Muscle of leg (tissue), 16 donors: ENCODE measurements at places on chromosomes 2 and 18. TPM values are rescaled to one million over a fixed set of nuclear protein-coding genes. Genes with fewer than 3 reads are reported as not detected.
A peak's percentile ranks its signal among the peaks of the same experiment; 100 is the strongest.

GRCh38 chr2:10558281-10559030 lies 110.3 kb upstream of the ODC1 start:
- H3K4me1 ChIP-seq = peaks cover 36% of the 10 kb centered on the region
- no peak for DNase-seq
- H3K36me3 ChIP-seq = no peaks in the 10 kb centered on the region
- no peak overlapping the region for H3K4me3 ChIP-seq
- no peaks in the 10 kb centered on the region for H3K27me3 ChIP-seq
- H3K27ac ChIP-seq = no peak overlapping the region

GRCh38 chr2:88866756-88867155 lies 175.3 kb downstream of the RPIA start:
- no peaks in the 10 kb centered on the region for H3K27me3 ChIP-seq
- H3K4me3 ChIP-seq = no peak overlapping the region
- H3K4me1 ChIP-seq = no peaks in the 10 kb centered on the region

MAL gene
- 4.4 TPM for polyA plus RNA-seq

DNA sequence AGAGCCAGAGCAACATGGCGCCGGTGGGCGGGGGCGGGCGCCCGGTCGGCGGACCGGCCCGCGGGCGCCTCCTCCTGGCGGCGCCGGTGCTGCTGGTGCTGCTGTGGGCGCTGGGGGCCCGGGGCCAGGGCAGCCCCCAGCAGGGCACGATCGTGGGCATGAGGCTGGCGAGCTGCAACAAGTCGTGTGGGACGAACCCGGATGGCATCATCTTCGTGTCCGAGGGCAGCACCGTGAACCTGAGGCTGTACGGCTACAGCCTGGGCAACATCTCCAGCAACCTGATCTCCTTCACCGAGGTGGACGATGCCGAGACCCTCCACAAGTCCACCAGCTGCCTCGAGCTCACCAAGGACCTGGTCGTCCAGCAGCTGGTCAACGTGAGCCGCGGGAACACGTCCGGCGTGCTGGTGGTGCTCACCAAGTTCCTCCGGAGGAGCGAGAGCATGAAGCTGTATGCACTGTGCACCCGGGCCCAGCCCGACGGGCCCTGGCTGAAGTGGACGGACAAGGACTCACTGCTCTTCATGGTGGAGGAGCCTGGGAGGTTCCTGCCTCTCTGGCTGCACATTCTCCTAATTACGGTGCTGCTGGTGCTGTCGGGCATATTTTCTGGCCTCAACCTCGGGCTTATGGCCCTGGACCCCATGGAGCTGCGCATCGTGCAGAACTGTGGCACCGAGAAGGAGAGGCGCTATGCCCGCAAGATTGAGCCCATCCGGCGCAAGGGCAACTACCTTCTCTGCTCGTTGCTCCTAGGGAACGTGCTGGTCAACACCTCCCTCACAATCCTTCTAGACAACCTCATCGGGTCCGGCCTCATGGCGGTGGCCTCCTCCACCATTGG lies 507 bp downstream of the CNNM4 start:
- peak; percentile 50 for DNase-seq
- H3K36me3 ChIP-seq = no peaks in the 10 kb centered on the region
- peak overlapping the region; percentile 68 for H3K4me3 ChIP-seq
- peak overlapping the region; percentile 65 for H3K27ac ChIP-seq
- peaks cover under 1% of the 10 kb centered on the region for H3K27me3 ChIP-seq
- H3K4me1 ChIP-seq = peaks cover 42% of the 10 kb centered on the region

GRCh38 chr2:53202063-53202462 lies 565.5 kb upstream of the CHAC2 start:
- no peaks in the 10 kb centered on the region for H3K36me3 ChIP-seq
- H3K4me3 ChIP-seq = no peak overlapping the region
- peak; percentile 70 for DNase-seq
- no peaks in the 10 kb centered on the region for H3K4me1 ChIP-seq

GRCh38 chr2:74566076-74566753 lies 11.7 kb downstream of the DOK1 start:
- DNase-seq = no peak
- H3K27me3 ChIP-seq = peaks cover 22% of the 10 kb centered on the region
- H3K4me1 ChIP-seq = no peaks in the 10 kb centered on the region
- no peak overlapping the region for H3K4me3 ChIP-seq
- no peak overlapping the region for H3K27ac ChIP-seq

DNA sequence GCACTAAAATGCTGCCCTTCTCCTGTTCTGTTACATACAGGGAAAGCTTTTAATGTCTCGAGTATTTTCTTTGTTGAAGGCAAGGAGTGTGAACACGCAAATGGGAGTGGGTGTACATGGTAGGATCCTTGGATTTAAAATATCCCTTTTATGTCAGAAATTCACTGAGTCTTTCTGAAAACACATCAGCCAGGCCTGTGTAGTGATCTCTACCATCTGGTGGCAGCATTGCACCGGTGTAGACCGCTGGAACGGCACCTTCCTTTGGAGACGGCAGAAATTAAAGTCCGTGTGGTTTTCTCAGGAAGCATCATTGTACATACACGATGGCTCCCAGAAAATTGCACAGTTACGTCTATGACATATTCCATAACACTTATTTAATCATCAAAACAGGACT lies 515.8 kb downstream of the GALR1 start:
- DNase-seq = peak; percentile 54
- H3K27me3 ChIP-seq = peaks cover 8% of the 10 kb centered on the region
- no peak overlapping the region for H3K4me3 ChIP-seq
- no peak overlapping the region for H3K27ac ChIP-seq

- DNase-seq = no peak
- H3K4me1 ChIP-seq = no peaks in the 10 kb centered on the region
- H3K27ac ChIP-seq = no peak overlapping the region
- no peaks in the 10 kb centered on the region for H3K36me3 ChIP-seq
- H3K4me3 ChIP-seq = no peak overlapping the region
- no peaks in the 10 kb centered on the region for H3K27me3 ChIP-seq
These were observed 12.3 kb upstream of the POLI start for GRCh38 chr18:54257015-54257414.

GRCh38 chr2:24421668-24422067 lies 61.3 kb upstream of the ITSN2 start:
- DNase-seq = peak; percentile 69
- no peaks in the 10 kb centered on the region for H3K36me3 ChIP-seq
- H3K27me3 ChIP-seq = no peaks in the 10 kb centered on the region
- peaks cover 7% of the 10 kb centered on the region for H3K4me1 ChIP-seq
- H3K27ac ChIP-seq = no peak overlapping the region

CD28 gene
- 5.6 TPM for polyA plus RNA-seq

DNA sequence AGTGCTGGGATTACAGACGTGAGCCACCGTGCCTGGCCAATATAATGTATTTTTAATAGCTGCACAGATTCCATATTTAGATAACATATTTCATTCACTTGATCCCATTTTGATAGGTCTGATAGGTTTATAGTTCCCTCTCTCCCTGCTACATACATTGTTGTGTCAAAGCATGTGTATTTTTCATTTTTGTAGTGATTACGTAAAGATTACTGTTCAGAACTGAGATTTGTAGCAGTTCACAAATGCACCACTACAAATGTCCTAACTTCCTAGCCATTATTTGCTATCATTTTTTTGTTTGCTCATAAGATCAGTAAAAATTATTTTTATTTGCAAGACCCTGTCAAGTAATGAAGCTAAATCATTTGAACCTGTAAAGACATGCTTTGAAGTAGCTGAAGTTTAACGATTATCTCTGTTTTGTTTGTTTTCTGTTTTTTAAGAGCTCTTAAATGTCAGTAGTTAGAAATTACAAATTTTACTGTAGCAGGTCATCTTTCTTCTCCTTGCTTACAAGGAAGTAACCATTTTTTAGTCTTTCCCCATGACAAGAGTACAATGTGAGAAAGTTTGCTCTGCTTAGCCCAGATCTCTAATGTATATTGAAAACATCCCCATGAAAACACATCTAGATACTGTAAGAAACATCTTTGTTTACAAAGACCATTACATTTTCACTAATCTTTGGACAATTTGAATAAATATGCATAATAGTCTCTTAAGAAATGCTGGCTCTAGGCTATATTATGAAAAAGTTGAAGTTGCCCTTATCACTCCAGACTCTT lies 54.1 kb downstream of the EML4 start:
- no peaks in the 10 kb centered on the region for H3K27me3 ChIP-seq
- no peak overlapping the region for H3K4me3 ChIP-seq
- H3K36me3 ChIP-seq = peaks cover 2% of the 10 kb centered on the region
- H3K27ac ChIP-seq = no peak overlapping the region
- H3K4me1 ChIP-seq = no peaks in the 10 kb centered on the region

GRB14 gene
- polyA plus RNA-seq = 3.2 TPM

DNA sequence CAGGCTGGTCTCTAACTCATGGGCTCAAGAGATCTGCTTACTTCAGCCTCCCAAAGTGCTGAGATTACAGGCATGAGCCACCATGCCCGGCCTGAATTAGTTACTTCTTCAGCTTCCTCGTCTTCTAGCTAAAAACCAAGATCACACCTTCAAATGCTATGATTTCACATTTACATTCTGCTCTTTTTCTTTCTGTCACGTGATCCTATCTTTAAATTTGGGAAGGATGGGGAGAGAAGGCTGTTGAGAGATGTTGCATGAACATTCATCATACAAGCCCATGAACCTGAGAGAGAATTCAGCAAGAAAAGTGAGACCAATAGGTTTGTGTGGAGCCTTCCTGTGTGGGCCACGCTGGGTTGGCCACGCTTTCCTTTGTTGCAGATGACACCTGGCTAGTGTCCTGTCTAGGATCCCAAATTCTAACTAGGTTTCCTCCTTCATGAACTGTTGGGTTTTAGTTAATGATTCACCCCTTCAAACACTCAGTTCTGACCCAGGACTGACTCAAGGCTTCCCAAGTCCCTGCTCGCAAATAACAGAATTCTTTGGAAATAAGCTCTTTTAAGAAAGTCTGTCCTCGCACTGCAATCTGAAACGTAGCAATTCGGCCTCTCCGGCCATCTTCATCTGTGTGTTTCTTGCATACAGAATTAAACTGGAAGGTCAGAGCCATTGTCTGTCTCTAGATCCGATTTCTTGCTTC lies 57.3 kb upstream of the CREB1 start:
- H3K4me1 ChIP-seq = peaks cover 5% of the 10 kb centered on the region
- no peak for DNase-seq
- no peak overlapping the region for H3K4me3 ChIP-seq
- H3K27ac ChIP-seq = no peak overlapping the region
- no peaks in the 10 kb centered on the region for H3K36me3 ChIP-seq
- H3K27me3 ChIP-seq = no peaks in the 10 kb centered on the region

CCDC85A gene
- 4.5 TPM for polyA plus RNA-seq

TRABD2A gene
- 0.16 TPM for polyA plus RNA-seq

GRCh38 chr2:182824767-182825158 lies 41.7 kb downstream of the FRZB start:
- no peak overlapping the region for H3K4me3 ChIP-seq
- H3K36me3 ChIP-seq = no peaks in the 10 kb centered on the region
- DNase-seq = no peak
- no peak overlapping the region for H3K27ac ChIP-seq
- no peaks in the 10 kb centered on the region for H3K4me1 ChIP-seq

GALNT1 gene
- polyA plus RNA-seq = 77.2 TPM

GRCh38 chr2:239716536-239717318 lies 308.4 kb downstream of the NDUFA10 start:
- peak overlapping the region; percentile 70 for H3K27ac ChIP-seq
- peaks cover 22% of the 10 kb centered on the region for H3K4me1 ChIP-seq
- H3K36me3 ChIP-seq = no peaks in the 10 kb centered on the region
- peak; percentile 90 for DNase-seq
- no peak overlapping the region for H3K4me3 ChIP-seq

LYG2 gene
- polyA plus RNA-seq = not detected

DNA sequence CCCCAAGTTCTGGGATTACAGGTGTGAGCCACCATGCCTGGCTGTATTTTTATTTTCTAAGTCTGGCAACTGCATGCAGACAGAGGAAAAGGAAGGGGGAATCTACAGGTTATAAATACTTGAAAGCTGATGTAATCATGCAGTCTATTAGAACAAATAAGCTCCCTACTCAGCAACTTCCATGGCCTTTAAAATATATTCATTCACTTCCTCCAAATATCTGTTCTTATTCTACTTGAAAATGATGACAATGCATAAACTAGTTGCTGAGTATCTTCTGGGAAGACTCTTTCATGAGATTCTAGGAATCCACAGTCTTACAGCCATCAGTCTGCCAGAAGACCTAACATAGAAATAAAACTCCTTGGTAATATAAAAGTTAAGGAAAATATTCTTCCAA lies 66.9 kb upstream of the NCKAP5 start:
- no peaks in the 10 kb centered on the region for H3K4me1 ChIP-seq
- H3K27ac ChIP-seq = no peak overlapping the region
- DNase-seq = peak; percentile 71
- no peaks in the 10 kb centered on the region for H3K36me3 ChIP-seq
- no peak overlapping the region for H3K4me3 ChIP-seq

- peak; percentile 42 for DNase-seq
- H3K36me3 ChIP-seq = no peaks in the 10 kb centered on the region
- H3K27me3 ChIP-seq = no peaks in the 10 kb centered on the region
- H3K4me1 ChIP-seq = peaks cover 3% of the 10 kb centered on the region
- H3K4me3 ChIP-seq = no peak overlapping the region
These were observed 2.2 kb upstream of the MAPRE2 start for GRCh38 chr18:35038881-35039491.

GRCh38 chr2:216775043-216775453 lies 79.7 kb upstream of the IGFBP5 start:
- no peak overlapping the region for H3K4me3 ChIP-seq
- peak; percentile 82 for DNase-seq
- H3K4me1 ChIP-seq = peaks cover 41% of the 10 kb centered on the region
- no peaks in the 10 kb centered on the region for H3K27me3 ChIP-seq
- no peaks in the 10 kb centered on the region for H3K36me3 ChIP-seq

- H3K4me3 ChIP-seq = peak overlapping the region; percentile 56
- no peak overlapping the region for H3K27ac ChIP-seq
- H3K4me1 ChIP-seq = peaks cover 15% of the 10 kb centered on the region
These were observed 1.5 kb downstream of the APCDD1 start for GRCh38 chr18:10455726-10456453.

DNA sequence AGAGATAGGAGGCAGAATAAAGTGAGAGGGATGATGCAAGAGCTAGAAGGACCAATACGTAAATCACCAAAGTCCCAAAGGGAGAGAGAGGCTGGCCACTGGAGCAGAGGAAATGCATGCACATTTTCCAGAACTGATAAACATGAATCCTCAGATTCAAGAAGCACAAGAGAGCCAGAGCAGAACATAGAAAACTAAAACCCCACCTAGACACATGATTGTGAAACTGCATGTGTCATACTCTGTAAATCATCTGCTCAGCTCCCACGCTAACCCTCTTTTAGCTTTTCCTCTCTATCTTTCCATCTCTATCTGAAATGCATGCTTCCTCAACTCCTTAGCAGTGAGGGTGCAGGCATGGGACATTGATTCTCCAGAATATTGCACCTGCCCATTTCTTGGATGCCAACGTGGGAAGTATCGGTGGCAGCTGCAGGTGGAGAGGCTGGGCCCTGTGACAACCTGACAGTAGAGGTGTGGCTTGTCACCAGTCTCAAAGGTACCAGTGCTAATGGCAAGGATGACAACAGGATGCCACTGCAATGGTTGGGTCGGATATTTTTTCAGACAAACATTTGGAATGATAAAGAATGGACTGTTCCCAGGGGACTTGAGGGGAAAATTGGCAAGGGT lies 89.3 kb upstream of the OTOS start:
- H3K27ac ChIP-seq = no peak overlapping the region
- peaks cover 3% of the 10 kb centered on the region for H3K27me3 ChIP-seq
- DNase-seq = no peak
